GM23248 (cell line): ENCODE measurements at places on chromosomes 7 and 10.

GRCh38 chr7:157707983-157708918 lies 371.4 kb downstream of the DNAJB6 start:
- no peak for DNase-seq

GRCh38 chr10:5608608-5609220 lies 57.7 kb downstream of the ASB13 start:
- DNase-seq, result no peak

GRCh38 chr7:83984076-83984475 lies 210.5 kb downstream of the SEMA3A start:
- no peak for DNase-seq

DNA sequence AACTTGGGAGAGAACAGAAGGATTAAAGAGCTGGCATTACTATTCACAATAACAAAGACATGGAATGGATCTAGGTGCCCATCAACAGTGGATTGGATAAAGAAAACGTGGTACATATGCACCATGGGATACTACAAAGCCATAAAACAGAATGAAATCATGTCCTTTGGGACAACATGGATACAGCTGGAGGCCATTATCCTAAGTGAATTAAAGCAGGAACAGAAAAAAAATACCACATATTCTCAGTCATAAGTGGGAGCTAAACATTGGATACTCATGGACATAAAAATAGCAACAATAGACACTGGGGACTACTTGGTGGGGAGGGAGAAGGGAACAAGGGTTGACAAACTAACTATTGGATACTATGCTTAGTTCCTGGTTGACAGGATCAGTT lies 133.2 kb upstream of the ITGB1 start:
- DNase-seq, result no peak

- DNase-seq, result no peak
Measured at GRCh38 chr7:106019470-106019820, 56.4 kb downstream of the CDHR3 start.

DNA sequence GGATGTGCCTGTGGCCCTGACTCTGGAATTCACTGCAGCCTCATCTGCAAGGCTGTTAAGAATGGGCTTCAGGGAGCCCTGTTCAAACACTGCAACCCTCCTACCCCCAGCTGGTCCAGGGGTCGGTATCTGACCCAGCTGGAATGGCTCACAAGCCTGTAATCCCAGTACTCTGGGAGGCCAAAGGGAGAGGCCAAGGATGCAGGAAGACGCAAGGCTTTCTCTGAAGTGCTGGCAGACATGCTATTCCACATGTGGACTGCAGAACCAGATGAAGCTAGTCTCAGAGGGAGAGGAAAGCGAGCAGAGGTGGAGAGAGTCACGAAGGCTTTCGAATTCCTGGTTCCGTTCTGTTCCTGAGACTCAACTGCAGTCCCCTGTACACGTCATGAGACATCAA lies 45.0 kb downstream of the ESYT2 start:
- no peak for DNase-seq

- DNase-seq, result peak; percentile 61
Measured at GRCh38 chr7:2559283-2559950, 638 bp downstream of the IQCE start.

- DNase-seq, result no peak
Measured at GRCh38 chr7:82726038-82726800, 282.6 kb upstream of the CACNA2D1 start.

GRCh38 chr7:115178835-115179234 lies 256.9 kb downstream of the MDFIC start:
- no peak for DNase-seq

DNA sequence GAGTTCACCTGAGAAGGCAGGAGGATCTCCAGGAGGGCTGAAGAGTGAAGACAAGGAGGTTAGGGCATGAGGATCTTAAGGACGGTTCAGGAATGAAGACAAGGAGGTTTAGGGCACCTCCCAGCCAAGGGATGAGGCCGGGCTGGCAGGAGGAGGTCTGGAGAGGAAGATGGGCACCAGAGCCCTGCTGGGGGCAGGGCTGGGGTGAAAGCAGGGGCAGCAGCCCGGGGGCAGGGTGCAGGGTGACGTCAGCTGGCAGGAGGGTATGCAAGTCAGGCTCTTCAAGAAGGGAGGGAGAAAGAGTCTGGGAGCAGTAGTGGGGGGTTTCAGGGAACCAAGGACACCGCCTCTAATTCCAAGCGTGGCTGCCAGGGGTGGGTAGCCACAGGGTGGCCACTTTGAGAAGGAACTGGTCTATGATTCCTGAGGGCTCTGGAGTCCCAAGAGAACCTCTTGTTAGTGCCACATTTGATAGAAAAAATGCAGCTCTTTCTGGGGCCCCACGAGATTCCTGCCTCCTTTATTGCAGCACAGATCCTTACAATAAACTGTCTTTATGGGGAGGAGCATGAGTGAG lies 101.6 kb downstream of the C10orf90 start:
- DNase-seq, result peak; percentile 17

DNA sequence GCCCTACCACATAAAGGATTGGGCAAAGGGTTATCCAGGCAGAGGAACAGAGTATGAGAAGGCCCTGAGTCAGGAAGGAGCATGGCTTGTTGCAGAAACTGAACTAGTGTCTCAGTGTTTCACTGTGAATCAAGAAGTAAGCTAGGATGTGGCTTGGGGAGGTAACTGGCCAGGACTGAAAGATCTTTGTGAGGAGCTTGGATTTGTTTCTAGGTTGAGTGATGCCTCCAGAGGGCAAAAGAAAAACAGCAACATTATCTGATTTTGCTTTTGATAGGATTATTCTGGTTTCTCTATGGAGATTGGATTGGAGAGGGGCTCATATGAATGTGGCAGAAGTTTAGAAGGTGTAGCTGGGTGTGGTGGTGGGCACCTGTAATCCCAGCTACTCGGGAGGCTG lies 137.9 kb upstream of the HDAC9 start:
- DNase-seq, result peak; percentile 36

DNA sequence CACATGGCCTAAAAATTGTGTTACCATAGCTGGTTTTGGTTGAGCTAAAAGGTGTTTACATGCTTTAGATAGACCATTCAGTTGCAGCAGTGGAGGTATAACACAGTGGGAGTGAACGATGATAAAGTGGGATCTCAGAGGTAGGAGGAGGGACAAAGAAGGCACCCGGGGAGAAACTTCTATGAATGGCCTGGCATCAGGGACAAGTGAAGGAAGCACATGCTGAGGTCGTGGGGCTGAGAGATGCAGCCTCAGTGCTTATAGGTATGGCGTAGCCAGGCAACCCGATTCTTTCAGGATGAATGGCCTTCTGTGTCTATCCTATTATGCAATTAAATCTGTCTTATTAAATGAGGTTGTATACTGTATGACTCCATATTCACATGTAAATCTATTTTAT lies 3.9 kb upstream of the CDK6 start:
- DNase-seq, result no peak

DNA sequence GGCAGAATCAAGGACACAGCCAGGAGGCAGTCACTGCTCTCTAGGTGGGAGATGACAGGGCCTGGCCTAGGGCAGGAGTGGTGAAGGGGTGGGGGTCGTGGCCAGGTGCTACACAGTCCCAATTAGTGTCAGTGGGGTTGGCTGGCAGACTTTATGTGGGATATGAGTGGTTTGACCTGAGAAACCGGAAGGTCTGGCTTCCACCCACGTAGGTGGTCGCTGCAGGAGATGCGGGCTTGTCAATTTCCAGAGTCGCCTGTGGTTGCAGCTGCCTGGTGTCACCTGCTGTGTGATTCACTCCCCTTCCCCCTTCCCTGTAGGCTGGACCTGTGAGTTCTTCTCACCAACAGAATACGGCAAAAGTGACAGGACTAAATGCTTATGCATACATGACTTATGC lies 124.3 kb downstream of the KLF6 start:
- no peak for DNase-seq

DNA sequence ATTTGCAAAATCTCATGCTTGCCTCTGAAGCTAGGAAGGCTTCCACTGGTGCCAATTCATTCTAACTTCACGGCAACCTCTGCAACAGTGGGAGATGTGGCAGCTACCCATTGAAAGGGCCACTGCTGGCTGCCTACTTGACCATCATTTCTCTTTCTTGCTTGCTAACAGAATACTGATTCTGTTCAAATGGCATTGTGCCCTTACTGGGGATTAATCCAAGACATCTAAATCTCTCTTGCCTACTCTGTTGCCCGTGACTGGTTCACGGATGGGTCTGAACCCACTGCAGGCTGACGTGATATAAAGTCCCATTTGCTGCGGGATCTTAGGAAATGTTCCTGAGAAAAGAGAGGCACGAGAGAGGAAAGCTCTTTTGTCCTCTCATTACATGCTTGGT lies 51.3 kb upstream of the GSDME start:
- DNase-seq, result no peak

DNA sequence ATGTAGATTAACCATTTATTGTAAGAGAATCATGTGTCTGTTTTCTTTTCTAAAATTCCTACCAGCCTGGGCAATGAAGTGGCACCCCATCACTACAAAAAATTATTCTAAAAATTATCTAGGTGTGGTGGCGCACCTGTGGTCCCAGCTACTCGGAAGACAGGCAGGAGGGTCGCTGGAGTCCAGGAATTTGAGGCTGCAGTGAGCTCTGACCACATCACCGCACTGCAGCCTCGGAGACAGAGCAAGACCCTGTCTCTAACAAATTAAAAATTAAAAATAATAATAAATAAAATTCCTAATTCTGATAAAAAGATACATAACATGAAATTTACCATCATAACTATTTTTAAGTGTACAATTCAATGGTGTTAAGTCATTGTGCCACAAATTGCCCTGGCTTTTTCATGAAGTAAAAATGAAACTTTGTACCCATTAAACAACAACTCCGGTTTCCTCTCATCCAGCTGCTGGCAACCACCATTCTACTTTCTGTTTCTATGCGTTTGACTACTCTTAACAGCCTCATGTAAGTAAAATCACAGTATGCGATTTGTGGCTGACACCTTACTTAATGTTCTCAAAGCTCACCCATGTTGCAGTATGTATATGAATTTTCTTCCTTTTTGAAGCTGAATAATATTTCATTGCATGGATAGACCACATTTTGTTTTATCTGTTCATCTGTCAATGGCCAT lies 20.6 kb upstream of the USP6NL start:
- DNase-seq, result no peak

DNA sequence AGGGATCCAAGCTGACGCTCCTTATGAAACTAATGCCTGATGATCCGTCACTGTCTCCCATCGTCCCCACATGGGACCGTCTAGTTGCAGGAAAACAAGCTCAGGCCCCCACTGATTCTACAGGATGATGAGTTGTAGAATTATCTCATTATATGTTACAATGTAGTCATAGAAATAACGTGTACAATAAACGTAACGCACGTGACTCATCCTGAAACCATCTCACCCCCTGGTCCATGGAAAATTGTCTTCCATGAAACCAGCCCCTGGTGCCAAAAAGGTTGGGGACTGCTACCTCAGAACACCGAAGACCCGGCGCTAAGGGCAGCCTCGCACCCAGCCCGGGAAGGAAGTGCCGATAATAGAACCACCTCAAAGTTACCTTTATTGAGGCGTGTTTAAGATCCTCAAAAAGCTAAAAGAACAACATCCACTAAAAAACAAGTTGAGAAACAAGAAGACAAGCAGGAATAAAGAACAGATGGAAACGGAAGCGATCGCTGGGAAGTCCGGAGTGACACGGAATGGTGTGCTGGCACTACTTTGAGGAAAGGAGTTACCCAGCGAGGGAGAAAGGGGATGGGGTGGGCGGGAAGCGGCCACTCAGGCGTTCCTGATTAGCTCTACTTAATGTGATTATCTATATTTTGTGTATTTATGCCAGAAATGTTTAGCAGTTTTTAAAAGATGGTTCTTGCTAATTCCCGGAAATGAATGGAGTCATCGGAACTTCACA lies 50.1 kb upstream of the PRKAR1B start:
- DNase-seq, result no peak

- DNase-seq, result peak; percentile 96
Measured at GRCh38 chr7:992709-993607, 10.0 kb downstream of the CYP2W1 start.

DNA sequence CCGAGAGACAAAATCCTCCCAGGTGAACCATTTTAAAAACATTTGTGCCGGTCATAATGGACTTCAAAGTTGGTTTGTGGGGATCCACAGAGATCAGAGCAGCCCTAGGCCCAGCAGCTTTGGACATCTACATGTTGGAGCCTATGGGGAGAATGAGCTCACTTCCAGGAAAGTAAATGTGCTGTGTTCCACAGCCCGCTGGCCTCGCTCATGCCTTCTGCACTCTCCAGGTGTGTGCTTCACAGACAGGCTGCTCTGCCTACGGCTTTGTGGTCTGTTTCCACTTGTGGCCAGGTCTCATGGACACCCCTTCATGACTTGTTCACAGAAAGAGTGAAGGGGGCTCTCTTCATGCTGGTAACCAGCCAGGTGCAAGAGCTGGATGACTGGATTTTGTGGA lies 141.6 kb downstream of the ADARB2 start:
- no peak for DNase-seq

DNA sequence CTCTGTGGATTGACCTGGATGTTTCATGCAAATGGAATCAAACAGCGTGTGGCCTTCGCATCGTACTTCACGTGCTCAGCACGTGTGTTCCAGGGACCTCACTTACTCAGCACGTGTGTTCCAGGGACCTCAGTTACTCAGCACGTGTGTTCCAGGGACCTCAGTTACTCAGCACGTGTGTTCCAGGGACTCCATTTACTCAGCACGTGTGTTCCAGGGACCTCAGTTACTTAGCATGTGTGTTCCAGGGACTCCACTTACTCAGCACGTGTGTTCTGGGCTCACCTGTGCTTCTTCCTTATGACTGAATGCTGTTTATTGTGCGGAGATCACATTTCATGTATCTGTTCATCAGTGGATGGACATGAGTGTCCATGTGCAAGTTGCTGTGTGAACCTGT lies 22.0 kb downstream of the INPP5A start:
- DNase-seq, result no peak

- no peak for DNase-seq
Measured at GRCh38 chr7:137981668-137982067, 20.2 kb downstream of the CREB3L2 start.

DNA sequence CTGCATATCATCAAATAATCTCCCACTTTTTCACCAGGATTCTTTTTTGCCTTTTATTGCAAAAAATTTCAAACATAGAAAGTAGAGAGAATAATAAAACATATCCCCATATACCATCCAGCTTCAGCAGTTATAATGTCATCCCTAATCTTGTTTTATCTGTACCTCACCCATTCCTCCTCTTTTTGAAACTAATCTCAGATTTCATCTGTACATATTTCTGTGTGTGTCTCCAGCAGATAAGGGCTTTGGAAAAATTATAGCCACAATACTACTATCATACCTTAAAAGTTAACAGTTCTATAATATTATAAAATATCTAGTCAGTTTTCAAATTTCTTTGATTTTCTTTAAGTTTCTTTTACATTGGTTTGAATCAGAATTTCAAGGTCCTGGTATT lies 7.6 kb upstream of the ENTPD1 start:
- DNase-seq, result no peak

- DNase-seq, result no peak
Measured at GRCh38 chr7:155715111-155715805, 70.8 kb downstream of the RBM33 start.

GRCh38 chr10:44465401-44466115 lies 80.7 kb upstream of the CXCL12 start:
- no peak for DNase-seq

- no peak for DNase-seq
Measured at GRCh38 chr10:72263613-72264241, 10.0 kb upstream of the DDIT4 start.
